ENCODE measurements at places on chromosomes 2 and 18.
A peak's percentile ranks its signal among the peaks of the same experiment; 100 is the strongest.

- peaks cover 5% of the 10 kb centered on the region for H3K36me3 ChIP-seq
- peaks cover 57% of the 10 kb centered on the region for H3K4me1 ChIP-seq
- peak; percentile 97 for DNase-seq
Observed at GRCh38 chr2:106886916-106887758, 1.2 kb upstream of the ST6GAL2 start.

GRCh38 chr2:33342705-33343104 lies 133.7 kb upstream of the RASGRP3 start:
- H3K4me1 ChIP-seq: peaks cover 11% of the 10 kb centered on the region
- DNase-seq: no peak
- no peak overlapping the region for H3K4me3 ChIP-seq
- H3K27ac ChIP-seq: no peak overlapping the region
- no peaks in the 10 kb centered on the region for H3K27me3 ChIP-seq

DNA sequence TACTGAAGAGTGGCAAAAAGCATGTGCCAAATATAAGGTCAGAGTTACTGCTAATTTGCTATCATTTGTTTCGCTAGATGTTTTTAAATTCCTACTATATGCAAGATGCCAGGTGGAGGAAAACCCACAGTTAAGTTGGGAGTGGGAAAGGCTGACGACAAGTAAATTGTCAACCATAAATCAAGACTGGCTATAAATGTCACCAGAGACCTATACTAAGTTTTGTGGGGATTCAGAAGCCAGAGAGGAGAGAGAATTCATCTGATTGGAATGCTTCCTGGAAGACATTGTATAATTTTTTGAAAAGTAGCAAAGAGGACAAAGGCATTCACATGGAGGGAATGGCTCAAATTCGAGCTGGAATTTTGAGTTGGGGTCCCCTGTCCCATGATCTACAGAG lies 64.3 kb downstream of the CFAP221 start:
- no peaks in the 10 kb centered on the region for H3K36me3 ChIP-seq

- H3K4me3 ChIP-seq: no peak overlapping the region
- H3K27me3 ChIP-seq: peaks cover 40% of the 10 kb centered on the region
- H3K36me3 ChIP-seq: no peaks in the 10 kb centered on the region
- peaks cover 3% of the 10 kb centered on the region for H3K4me1 ChIP-seq
- H3K27ac ChIP-seq: no peak overlapping the region
- DNase-seq: no peak
Observed at GRCh38 chr2:161625996-161626395, 1.8 kb downstream of the SLC4A10 start.

- DNase-seq: no peak
- H3K4me3 ChIP-seq: no peak overlapping the region
- H3K4me1 ChIP-seq: no peaks in the 10 kb centered on the region
- no peak overlapping the region for H3K27ac ChIP-seq
Observed at GRCh38 chr2:221268631-221269030, 303.5 kb downstream of the EPHA4 start.

DNA sequence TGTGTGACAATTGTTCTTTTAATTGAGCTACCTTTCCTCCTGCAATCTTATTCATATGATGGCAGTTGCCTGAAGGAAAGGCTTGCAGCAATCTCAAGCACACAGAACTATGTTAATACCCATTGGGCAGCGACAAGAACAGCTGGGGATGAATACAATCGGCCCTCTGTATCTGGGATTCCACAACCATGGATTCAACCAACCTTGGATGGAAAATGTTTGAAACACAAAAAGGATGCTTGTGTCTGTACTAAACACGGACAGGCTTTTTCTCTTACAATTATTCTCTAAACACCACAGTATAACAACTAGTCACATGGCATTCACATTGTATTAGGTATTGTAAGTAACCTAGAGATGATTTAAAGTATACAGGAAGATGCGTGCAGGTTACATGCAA lies 256.1 kb upstream of the SIX2 start:
- H3K27ac ChIP-seq: no peak overlapping the region
- DNase-seq: no peak
- no peaks in the 10 kb centered on the region for H3K36me3 ChIP-seq
- no peak overlapping the region for H3K4me3 ChIP-seq
- H3K4me1 ChIP-seq: peaks cover 48% of the 10 kb centered on the region
- no peaks in the 10 kb centered on the region for H3K27me3 ChIP-seq

DNA sequence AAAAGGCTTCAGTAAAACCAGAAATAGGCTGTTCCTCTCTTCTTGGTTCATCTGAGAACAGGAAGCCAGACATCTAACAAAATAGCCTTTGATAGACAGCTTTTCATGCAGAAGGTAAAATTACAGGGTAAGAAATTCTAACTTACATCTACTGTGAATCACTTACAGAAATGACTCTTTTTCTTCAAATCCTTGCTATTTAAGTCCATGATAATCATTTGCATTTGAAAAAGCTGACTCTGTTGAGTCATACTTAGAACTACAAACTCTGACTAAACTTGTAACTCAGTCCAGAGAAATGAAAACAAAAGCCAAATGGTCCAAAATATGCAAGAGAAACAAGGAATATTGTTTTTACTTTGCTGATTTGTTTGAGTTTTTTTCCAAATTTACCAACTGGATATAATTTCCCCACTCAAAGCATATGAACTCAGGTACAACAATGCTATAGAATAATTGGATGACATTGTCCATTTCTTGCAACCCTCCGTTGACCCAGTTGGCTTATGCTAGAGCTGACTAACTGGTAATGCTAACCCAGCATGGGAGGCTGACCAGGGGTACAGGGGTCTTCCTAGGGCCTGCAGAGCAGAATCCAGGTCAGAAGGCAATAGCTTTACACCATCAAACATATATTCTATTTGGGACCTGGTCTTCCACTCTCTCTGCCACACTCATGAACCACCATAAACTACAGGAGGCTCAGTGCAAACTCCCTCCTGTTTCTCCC lies 18.8 kb upstream of the MREG start:
- peaks cover 21% of the 10 kb centered on the region for H3K4me1 ChIP-seq
- no peaks in the 10 kb centered on the region for H3K27me3 ChIP-seq
- no peak for DNase-seq
- H3K36me3 ChIP-seq: no peaks in the 10 kb centered on the region

DNA sequence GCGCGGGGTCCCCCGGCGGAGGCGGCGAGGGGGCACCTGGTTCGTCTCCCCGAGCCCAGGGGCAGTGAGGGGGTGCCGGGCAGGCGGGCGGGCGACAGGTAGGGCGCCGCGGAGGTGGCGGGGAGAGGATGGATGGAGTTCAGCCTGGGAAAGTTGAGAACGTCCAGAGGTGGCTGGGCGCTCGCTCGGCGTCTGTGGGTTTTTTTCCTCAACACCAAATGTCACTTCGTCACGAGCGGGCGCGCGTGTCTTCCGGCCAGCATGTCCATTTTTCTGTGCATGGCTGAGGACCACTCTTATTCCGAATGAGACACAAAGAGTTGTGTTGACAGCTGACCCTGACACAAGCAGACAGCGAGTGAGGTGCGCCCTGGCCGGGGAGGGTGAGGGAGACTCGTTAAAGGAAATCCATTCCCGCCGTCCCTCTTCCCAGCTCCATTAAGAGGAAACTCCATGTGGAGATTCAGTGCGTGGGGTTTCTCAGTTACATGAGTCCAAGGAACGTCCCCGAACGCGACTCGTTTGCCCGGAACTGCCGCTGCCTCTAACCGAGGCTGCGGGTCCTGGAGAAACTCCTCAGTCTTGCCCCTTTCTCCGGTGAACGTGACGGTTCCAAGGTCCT lies 859 bp downstream of the GREB1L start:
- peaks cover 8% of the 10 kb centered on the region for H3K4me1 ChIP-seq
- peaks cover 30% of the 10 kb centered on the region for H3K27me3 ChIP-seq
- no peaks in the 10 kb centered on the region for H3K36me3 ChIP-seq
- H3K27ac ChIP-seq: peak overlapping the region; percentile 36
- no peak for DNase-seq

- DNase-seq: no peak
- H3K4me3 ChIP-seq: no peak overlapping the region
- H3K4me1 ChIP-seq: peaks cover 15% of the 10 kb centered on the region
- no peak overlapping the region for H3K27ac ChIP-seq
Observed at GRCh38 chr2:96727431-96727830, 12.4 kb downstream of the LMAN2L start.

- H3K4me1 ChIP-seq: no peaks in the 10 kb centered on the region
- no peak for DNase-seq
- H3K4me3 ChIP-seq: no peak overlapping the region
- no peaks in the 10 kb centered on the region for H3K27me3 ChIP-seq
Observed at GRCh38 chr2:206127656-206128055, 31.6 kb downstream of the NDUFS1 start.

DNA sequence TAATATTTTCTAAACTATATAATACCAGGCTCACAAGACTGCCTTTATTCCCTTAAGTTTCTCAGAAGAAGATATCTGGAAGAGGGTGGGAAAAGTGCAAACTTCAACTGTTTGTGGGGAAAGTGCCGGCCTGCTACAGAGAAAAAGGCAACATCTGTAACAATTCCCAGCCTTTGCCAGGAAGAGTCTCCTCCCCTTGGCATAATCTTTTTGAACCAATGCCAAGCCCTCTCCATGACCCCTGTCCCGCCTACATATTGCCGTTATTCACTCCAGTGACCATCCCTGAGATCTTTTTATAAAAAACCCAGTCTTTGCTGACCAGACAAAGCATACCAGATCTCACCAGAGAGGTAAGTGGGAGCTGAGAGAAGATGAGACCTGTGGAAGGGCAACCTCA lies at the start of gene REG3G:
TSS of gene REG3G (plus strand) at position 282 of the 400 bp plus-strand sequence. CDS start 392 bp downstream, outside the sequence.
- H3K36me3 ChIP-seq: no peaks in the 10 kb centered on the region
- no peak for DNase-seq
- no peaks in the 10 kb centered on the region for H3K4me1 ChIP-seq
- H3K4me3 ChIP-seq: no peak within 1 kb of the TSS
- H3K27me3 ChIP-seq: peaks cover 3% of the 10 kb centered on the region

DNA sequence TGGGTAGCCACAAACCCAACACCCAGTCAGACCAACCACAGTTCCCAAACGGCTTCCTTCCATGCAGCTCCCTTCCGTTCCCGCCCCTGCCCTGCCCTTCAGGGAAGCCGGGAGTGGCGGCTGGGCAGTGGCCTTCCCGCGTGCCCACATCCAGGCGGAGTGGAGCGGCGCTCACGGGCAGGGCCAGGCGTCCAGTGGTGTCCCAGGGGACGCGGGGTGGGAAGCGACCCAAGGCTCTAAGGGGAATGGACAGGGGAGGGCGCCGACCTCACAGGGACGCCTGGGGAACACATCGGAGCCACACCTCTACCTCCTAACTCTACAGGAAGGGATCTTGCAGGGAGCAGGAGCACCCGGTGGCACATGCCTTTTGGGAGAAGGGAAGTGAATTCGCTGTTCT lies 225.9 kb upstream of the MGAT5 start:
- peaks cover 8% of the 10 kb centered on the region for H3K4me1 ChIP-seq
- H3K27ac ChIP-seq: no peak overlapping the region
- no peak overlapping the region for H3K4me3 ChIP-seq
- peaks cover 19% of the 10 kb centered on the region for H3K27me3 ChIP-seq
- no peaks in the 10 kb centered on the region for H3K36me3 ChIP-seq
- DNase-seq: no peak

DNA sequence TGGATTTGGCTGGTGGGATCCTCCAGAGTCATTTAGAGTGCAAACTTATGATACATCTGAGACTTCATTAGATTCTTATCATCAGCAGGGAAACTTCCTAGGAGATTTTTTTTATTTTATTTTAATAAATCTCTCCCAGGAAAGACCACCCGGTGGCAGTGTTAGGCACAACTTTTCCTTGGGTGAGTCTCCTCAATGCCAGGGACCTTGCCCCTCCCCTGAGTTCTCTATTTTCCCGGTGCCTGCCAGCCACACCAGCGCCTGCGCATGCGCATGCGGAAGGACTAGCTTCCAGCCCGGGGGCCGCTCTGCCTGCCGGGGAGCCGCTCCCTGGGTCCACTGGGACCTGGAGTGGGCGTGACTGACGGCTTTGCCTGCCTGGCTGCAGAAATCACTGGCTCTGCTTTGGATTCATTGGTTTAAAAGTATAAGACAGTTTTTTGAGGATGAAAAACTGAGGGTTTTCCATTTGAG lies 86.6 kb downstream of the TMEM182 start:
- peak overlapping the region; percentile 48 for H3K4me3 ChIP-seq
- DNase-seq: no peak
- H3K36me3 ChIP-seq: no peaks in the 10 kb centered on the region
- H3K27ac ChIP-seq: no peak overlapping the region
- H3K4me1 ChIP-seq: peaks cover 6% of the 10 kb centered on the region

Measured in chondrocyte (in vitro differentiated cells).